Activated naive CD4-positive, alpha-beta T cell treated with anti-CD3 and anti-CD28 coated beads, Interleukin-2, amount 10 ng/mL, durations not matched to agents 7 days and 5 days (primary cell): ENCODE measurements at places on chromosomes 1 and 21.

GRCh38 chr1:99577313-99577712, 68.6 kb upstream of the PALMD start:
- peaks cover 7% of the 10 kb centered on the region for H3K27me3 ChIP-seq
- no peak for DNase-seq
- H3K4me1 ChIP-seq: no peaks in the 10 kb centered on the region
- H3K27ac ChIP-seq: no peak overlapping the region
- H3K4me3 ChIP-seq: no peak overlapping the region

DNA sequence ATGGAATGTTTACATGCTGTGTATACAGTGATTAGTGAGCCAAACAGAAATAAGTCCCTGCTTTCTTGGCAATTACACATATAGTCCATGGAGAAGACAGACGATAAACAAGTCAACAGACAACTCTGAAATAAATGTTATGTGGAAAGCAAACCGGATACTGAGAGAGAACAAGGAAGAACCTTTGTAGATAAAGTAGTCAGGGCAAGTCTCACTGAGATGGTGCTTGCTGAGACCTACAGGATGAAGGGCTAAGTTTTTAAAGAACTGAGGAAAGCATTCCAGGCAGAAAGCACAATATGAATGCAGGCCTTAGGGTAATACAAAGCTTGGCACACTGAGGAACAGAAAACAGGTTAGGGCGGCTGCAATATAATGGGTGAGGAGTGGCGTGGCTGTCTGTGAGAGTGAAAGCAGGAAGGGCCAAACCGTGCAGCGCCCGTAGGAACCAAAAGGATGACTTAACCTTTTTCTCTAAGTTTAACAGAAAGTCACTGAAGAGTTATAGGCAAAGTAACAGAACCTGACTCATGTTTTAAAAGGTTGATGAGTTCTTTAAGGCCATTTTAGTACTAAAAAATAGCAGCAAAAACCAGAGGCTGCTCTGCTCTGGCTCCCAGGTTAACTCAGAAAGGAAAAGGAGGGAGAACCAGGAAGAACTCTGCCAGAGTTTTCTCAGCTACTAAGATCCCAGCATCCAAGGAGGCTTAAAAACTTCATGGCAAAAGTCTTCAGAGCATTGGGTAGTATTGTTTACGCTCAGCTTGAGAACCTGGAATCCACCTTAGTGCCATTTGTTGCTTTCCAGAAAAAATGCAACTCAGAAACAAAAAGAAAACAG, 8.7 kb upstream of the TTF2 start:
- peaks cover 71% of the 10 kb centered on the region for H3K4me1 ChIP-seq
- peaks cover 22% of the 10 kb centered on the region for H3K36me3 ChIP-seq
- peak; percentile 66 for DNase-seq
- H3K27ac ChIP-seq: peak overlapping the region; percentile 92
- peak overlapping the region; percentile 74 for H3K4me3 ChIP-seq

DNA sequence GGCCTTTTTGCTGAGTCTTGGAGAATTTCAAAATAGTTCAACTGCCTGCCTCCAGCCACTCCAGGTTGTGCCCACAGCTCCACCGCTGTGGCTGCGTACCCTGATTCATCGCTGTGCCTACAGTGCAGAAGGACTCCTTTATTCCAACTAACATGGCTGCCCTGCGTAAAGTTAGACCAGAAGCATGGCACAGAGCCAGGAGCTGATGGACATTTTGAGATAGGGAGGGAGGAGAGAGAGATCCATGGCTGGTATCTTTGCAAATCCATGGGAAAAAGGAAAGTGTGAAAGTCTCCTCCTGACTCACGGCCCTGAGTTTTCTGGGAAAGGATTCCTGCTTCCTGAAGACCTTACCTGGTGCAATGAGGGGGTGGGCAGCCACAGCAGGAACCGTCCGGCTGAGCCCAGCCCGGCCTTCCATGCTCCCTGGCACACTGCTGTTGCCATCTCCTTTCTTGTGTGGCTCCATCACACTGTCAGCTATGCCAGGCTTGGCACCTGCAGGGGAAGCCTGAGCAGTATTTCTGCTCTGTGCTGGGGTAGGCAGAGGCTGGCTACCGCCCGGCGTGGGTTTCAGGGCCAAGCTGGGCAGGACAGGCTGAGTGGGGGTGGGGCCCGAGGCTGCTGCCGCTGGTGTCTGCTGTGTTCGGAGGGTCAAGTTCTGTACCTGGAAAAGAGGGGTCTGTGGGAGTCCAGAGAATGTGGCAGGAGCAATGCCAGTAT, 46.0 kb upstream of the A3GALT2 start:
- DNase-seq: no peak
- peaks cover 26% of the 10 kb centered on the region for H3K27me3 ChIP-seq
- no peak overlapping the region for H3K4me3 ChIP-seq

DNA sequence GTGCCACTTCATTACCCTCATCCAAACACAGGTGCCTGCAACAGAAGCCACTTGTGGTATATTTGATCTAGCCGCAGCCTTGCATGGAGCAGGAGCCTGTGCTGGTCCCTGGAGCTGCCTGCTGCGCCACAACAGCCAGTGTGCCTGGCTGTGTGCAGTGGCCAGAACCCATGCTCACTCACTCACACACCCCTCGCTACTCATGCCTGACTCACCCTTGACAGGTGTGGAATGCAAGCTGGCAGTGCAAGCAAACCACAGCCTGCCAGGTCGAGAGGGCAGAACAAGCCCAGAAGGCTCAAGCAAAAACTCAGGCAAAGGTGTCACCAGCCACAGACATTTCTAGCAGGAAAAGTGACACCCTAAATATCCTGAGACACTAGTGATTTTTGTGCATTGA, 1510.9 kb downstream of the KCNT2 start:
- H3K27ac ChIP-seq: no peak overlapping the region
- H3K4me3 ChIP-seq: no peak overlapping the region
- no peaks in the 10 kb centered on the region for H3K36me3 ChIP-seq
- DNase-seq: peak; percentile 14
- H3K4me1 ChIP-seq: no peaks in the 10 kb centered on the region
- no peaks in the 10 kb centered on the region for H3K27me3 ChIP-seq

- H3K27ac ChIP-seq: no peak overlapping the region
- no peak overlapping the region for H3K4me3 ChIP-seq
- peaks cover 3% of the 10 kb centered on the region for H3K4me1 ChIP-seq
- no peak for DNase-seq
- no peaks in the 10 kb centered on the region for H3K27me3 ChIP-seq
These were observed 18.8 kb downstream of the LBR start for GRCh38 chr1:225409051-225409450.

GRCh38 chr1:232524056-232524455, 105.9 kb downstream of the SIPA1L2 start:
- H3K27me3 ChIP-seq: peaks cover 4% of the 10 kb centered on the region
- no peak for DNase-seq
- H3K4me1 ChIP-seq: peaks cover 7% of the 10 kb centered on the region
- H3K36me3 ChIP-seq: no peaks in the 10 kb centered on the region
- no peak overlapping the region for H3K27ac ChIP-seq
- H3K4me3 ChIP-seq: no peak overlapping the region

- H3K27me3 ChIP-seq: no peaks in the 10 kb centered on the region
- H3K36me3 ChIP-seq: peaks cover 28% of the 10 kb centered on the region
- no peak for DNase-seq
- H3K4me3 ChIP-seq: no peak overlapping the region
- H3K4me1 ChIP-seq: no peaks in the 10 kb centered on the region
These were observed 35.9 kb downstream of the TSNAX start for GRCh38 chr1:231564373-231564772.

DNA sequence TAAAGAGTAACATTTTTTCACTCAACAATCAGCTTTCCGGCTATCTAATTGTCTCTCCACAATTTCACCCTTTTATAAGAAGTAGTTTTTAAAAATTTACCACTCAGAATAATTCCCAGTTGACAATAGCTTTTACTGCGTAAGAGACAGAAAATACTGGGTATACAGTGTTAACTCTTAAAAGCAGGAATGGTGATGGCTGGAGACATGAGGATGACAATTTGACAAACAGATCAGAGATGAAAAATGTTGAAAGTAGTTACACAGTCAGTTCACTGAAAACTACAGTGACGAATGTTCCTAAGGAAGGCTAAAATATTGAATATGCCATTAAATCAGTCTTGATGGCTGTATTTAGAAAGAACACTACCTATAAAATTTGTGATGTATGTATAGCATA, 1146.8 kb upstream of the B3GALT2 start:
- H3K27me3 ChIP-seq: no peaks in the 10 kb centered on the region
- no peaks in the 10 kb centered on the region for H3K4me1 ChIP-seq
- no peaks in the 10 kb centered on the region for H3K36me3 ChIP-seq
- DNase-seq: no peak
- H3K27ac ChIP-seq: no peak overlapping the region

GRCh38 chr1:17759114-17759513, 4.0 kb downstream of the ACTL8 start:
- H3K27ac ChIP-seq: no peak overlapping the region
- no peak for DNase-seq
- no peaks in the 10 kb centered on the region for H3K36me3 ChIP-seq
- no peaks in the 10 kb centered on the region for H3K4me1 ChIP-seq

DNA sequence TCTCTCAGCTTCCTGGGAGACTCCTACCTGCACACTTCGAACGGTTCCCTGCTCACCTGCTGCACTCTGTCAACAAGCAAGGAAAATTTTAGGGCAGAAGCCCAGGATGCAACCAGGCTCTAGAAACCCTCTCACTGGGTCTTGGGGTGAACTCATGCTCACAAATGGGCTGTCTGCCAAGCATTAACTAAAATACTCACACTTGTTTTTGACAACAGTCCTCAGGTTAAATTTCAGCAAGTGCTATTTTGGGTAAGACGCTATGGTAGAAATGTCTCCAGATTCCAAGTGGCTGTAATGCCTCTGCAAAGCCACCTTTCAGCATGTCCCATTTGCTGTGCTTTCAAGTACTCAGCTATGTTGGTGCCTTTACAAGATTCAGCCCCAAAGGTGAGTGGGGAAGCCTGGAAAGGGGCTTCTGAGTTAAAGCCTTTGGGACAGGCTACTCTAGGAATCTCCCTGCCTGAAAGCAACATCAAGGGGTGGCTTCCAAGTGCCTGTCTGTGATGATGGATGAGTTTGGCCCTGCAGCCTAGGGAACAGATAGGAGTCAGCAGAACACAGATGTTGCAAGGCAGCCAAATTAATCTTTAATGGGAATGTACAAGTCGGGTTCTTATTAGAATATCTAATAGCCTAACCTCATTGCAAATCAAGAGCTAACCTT, 211.9 kb upstream of the SPAG17 start:
- no peak overlapping the region for H3K27ac ChIP-seq
- no peak overlapping the region for H3K4me3 ChIP-seq
- no peak for DNase-seq
- no peaks in the 10 kb centered on the region for H3K27me3 ChIP-seq
- H3K36me3 ChIP-seq: no peaks in the 10 kb centered on the region
- no peaks in the 10 kb centered on the region for H3K4me1 ChIP-seq

- no peak overlapping the region for H3K27ac ChIP-seq
- H3K4me3 ChIP-seq: no peak overlapping the region
- H3K27me3 ChIP-seq: no peaks in the 10 kb centered on the region
- no peak for DNase-seq
- no peaks in the 10 kb centered on the region for H3K4me1 ChIP-seq
These were observed 45.8 kb upstream of the DNASE2B start for GRCh38 chr1:84352298-84353106.

GRCh38 chr1:193703121-193703520, 516.7 kb upstream of the B3GALT2 start:
- H3K27ac ChIP-seq: no peak overlapping the region
- no peaks in the 10 kb centered on the region for H3K36me3 ChIP-seq
- no peaks in the 10 kb centered on the region for H3K27me3 ChIP-seq
- no peak for DNase-seq
- H3K4me1 ChIP-seq: peaks cover 19% of the 10 kb centered on the region

- DNase-seq: no peak
- peaks cover 59% of the 10 kb centered on the region for H3K36me3 ChIP-seq
- no peaks in the 10 kb centered on the region for H3K4me1 ChIP-seq
- no peak overlapping the region for H3K4me3 ChIP-seq
These were observed 19.7 kb upstream of the GNG4 start for GRCh38 chr1:235669277-235669676.

DNA sequence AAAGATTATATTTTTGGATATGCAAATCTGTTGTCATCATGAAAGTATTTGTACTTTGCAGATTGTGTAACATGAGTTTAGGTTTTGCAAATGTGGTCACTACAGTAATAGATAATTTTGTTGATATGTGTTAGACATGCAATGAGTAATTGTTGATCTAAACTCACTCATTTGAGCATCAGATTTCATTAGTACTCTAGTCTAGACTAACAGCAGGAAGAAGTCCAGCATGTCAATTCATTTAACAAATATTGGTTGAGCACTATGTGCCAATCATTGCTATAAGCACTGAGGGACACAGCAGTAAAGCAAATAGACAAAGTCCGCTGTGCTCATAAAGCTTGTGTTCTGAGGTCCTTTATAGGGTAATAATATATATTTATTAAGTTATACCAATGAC, 350.0 kb downstream of the USP25 start:
- H3K4me3 ChIP-seq: no peak overlapping the region
- H3K27me3 ChIP-seq: no peaks in the 10 kb centered on the region
- DNase-seq: no peak
- no peak overlapping the region for H3K27ac ChIP-seq
- H3K4me1 ChIP-seq: no peaks in the 10 kb centered on the region

DNA sequence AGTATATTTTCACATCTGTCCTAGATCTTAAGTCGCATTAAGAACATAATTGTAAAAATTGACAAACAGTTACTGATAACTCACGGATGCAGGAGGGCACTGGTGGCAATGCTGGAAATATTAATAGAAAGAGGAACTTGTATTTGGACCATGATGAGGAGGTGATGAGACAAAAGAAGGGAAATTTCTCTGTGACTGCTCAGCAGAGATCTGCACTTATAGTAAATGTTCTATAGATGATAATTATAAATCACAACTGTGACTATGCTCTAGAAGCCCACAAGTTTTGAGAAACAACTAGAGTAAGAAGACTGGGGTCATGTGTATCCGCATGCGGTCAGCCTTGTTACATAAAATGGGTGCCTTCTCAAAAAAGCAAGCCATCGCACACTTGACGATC, 8.7 kb upstream of the DUSP12 start:
- H3K27ac ChIP-seq: no peak overlapping the region
- peaks cover 31% of the 10 kb centered on the region for H3K27me3 ChIP-seq
- H3K36me3 ChIP-seq: no peaks in the 10 kb centered on the region
- H3K4me3 ChIP-seq: no peak overlapping the region
- peaks cover 48% of the 10 kb centered on the region for H3K4me1 ChIP-seq

DNA sequence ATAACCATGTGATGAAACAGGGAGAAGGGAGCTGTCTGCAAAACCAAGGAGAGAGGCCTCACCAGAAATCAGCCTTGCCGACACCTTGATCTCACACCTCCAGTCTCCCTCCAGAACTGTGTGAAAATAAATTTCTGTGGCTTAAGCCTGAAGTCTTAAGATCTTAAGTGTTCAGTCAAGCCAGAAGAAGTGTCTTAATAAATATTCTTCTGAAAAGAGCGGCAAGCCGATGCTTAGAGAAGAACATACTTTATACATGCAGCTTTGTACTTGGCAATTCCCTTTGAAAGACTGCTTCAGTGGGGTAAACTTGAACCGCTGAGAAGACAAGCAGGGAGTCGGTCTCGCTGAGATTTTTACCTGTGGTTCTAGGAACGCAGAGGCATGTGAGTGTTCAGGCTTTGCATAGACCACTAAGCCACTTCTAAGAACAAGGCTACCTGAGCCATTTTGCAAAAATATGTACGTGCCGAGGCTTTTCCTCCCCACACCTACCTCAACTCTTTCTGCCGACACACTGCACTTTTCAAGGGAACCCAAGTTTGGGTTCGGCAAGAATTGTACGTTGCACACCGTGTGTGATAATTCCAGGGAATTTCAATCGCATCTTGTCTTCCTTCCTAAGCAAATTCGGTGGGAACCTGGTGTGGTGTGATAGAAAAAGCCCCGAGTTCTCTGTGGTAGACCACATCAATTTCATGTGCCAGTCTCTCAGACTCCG, 3.4 kb downstream of the RUNX1 start:
- H3K4me3 ChIP-seq: peak overlapping the region; percentile 93
- H3K27ac ChIP-seq: peak overlapping the region; percentile 98
- no peaks in the 10 kb centered on the region for H3K27me3 ChIP-seq
- peak; percentile 66 for DNase-seq
- H3K36me3 ChIP-seq: peaks cover 56% of the 10 kb centered on the region
